Right lung (tissue), 10 donors: ENCODE measurements at places on chromosomes 7 and 10. TPM values are rescaled to one million over a fixed set of nuclear protein-coding genes. Genes with fewer than 3 reads are reported as not detected.

Gene AZGP1
- 0.24 TPM for polyA plus RNA-seq

Gene PRF1
- polyA plus RNA-seq: 5.2 TPM

Gene SPDYE2
- polyA plus RNA-seq: 2.9 TPM

Gene HTR7
- 0.12 TPM for polyA plus RNA-seq

Gene TAS2R3
- polyA plus RNA-seq: 2.5 TPM

Gene DYDC1
- polyA plus RNA-seq: 1.0 TPM

Gene PALD1
- 20.7 TPM for polyA plus RNA-seq

Gene LIPF
- polyA plus RNA-seq: 0.30 TPM

Gene AKAP9
- polyA plus RNA-seq: 87.4 TPM

Gene COL1A2
- 1,229 TPM for polyA plus RNA-seq

Gene STOX1
- polyA plus RNA-seq: 4.3 TPM

Gene HMX3
- not detected for polyA plus RNA-seq

Gene OGDHL
- 0.45 TPM for polyA plus RNA-seq

Gene SPDYE2B
- 2.4 TPM for polyA plus RNA-seq

Gene LIPJ
- polyA plus RNA-seq: 0.09 TPM

Gene TNS3
- 95.4 TPM for polyA plus RNA-seq

Gene CYP3A5
- polyA plus RNA-seq: 19.6 TPM

Gene DENND2A
- polyA plus RNA-seq: 37.2 TPM

Gene CALY
- polyA plus RNA-seq: 0.31 TPM

Gene C7orf57
- 2.6 TPM for polyA plus RNA-seq

Gene SNX10
- polyA plus RNA-seq: 5.8 TPM

Gene COL17A1
- 1.5 TPM for polyA plus RNA-seq

Gene ARHGEF35
- 14.6 TPM for polyA plus RNA-seq

Gene LRRC17
- 187 TPM for polyA plus RNA-seq

Gene ASZ1
- polyA plus RNA-seq: 0.81 TPM

Gene DNAJC1
- 38.2 TPM for polyA plus RNA-seq

Gene PALS2
- polyA plus RNA-seq: 5.5 TPM

Gene MBL2
- polyA plus RNA-seq: not detected

Gene OIT3
- 1.3 TPM for polyA plus RNA-seq

Gene ACTL6B
- not detected for polyA plus RNA-seq

Gene CLCN1
- polyA plus RNA-seq: not detected
